ENCODE measurements at places on chromosomes 5 and 9.

- H3K27ac ChIP-seq, result peak overlapping the region; percentile 94
- H3K4me3 ChIP-seq, result peak overlapping the region; percentile 90
- no peak for DNase-seq
- H3K36me3 ChIP-seq, result peaks cover 2% of the 10 kb centered on the region
- H3K4me1 ChIP-seq, result peaks cover 43% of the 10 kb centered on the region
Observed at GRCh38 chr5:180070756-180071530, 616 bp downstream of the RNF130 start.

- H3K4me3 ChIP-seq, result peak overlapping the region; percentile 77
- H3K4me1 ChIP-seq, result peaks cover 21% of the 10 kb centered on the region
- peaks cover 1% of the 10 kb centered on the region for H3K36me3 ChIP-seq
- DNase-seq, result no peak
- H3K27ac ChIP-seq, result peak overlapping the region; percentile 90
- H3K27me3 ChIP-seq, result no peaks in the 10 kb centered on the region
Observed at GRCh38 chr9:96566498-96567202, 53.0 kb downstream of the CDC14B start.

DNA sequence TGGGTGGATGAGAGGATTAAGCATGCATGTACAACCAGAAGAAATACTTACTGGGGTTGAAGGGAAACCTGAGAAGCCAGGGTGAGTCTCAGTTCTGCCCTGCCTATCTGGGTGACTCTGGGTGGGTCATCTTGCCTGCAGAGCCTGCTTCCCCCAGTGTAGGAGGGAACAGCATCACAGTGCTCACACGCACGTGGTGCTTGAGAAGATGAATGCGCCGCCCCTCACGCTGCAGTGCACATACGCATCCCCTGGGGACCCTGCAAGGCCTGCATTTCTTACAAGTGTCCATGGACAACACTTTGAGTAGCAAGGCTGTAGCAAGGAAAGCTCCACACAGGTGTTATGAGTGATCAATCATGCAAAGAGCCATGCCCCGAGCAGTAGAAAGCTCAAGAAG lies 18.7 kb upstream of the GABBR2 start:
- H3K27ac ChIP-seq, result no peak overlapping the region
- H3K27me3 ChIP-seq, result peaks cover 30% of the 10 kb centered on the region
- DNase-seq, result no peak
- H3K36me3 ChIP-seq, result no peaks in the 10 kb centered on the region
- no peak overlapping the region for H3K4me3 ChIP-seq

DNA sequence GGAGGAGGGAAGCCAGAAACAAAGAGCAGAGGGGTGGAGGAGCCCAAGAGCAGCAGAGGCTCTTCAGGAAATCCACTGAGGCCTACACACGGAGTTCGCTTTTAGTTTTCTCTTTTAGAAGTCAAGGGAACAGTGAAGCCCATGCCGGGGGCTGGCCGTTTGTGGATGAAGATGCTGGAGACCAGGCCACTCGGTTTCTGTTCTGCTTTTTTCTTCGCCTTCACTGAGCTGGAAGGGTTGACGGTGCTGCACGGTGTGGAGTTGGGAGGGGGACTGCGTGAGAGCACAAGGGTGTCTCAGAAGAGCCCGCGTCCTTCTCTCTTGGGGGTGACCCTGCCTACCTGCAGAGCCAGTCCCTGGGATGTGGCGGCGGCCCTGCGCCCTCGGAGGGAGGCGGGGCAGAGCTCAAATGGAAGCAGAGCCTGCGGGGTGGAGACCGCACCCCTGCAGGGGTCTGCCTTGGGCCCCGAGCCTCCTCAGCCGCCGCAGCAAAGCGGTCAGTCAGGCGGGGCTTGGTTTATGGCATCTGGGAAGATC lies 68.5 kb upstream of the CACNA1B start:
- no peak overlapping the region for H3K4me3 ChIP-seq
- peak; percentile 74 for DNase-seq
- H3K27me3 ChIP-seq, result no peaks in the 10 kb centered on the region
- no peak overlapping the region for H3K27ac ChIP-seq
- H3K36me3 ChIP-seq, result peaks cover 7% of the 10 kb centered on the region
- H3K4me1 ChIP-seq, result no peaks in the 10 kb centered on the region

- H3K36me3 ChIP-seq, result no peaks in the 10 kb centered on the region
- H3K27me3 ChIP-seq, result no peaks in the 10 kb centered on the region
- H3K4me1 ChIP-seq, result no peaks in the 10 kb centered on the region
- DNase-seq, result no peak
- H3K27ac ChIP-seq, result no peak overlapping the region
- no peak overlapping the region for H3K4me3 ChIP-seq
Observed at GRCh38 chr9:20369391-20369790, 252.9 kb downstream of the MLLT3 start.

GRCh38 chr5:123783421-123783820 lies 271.4 kb downstream of the CSNK1G3 start:
- DNase-seq, result no peak
- no peaks in the 10 kb centered on the region for H3K36me3 ChIP-seq
- no peak overlapping the region for H3K27ac ChIP-seq

- H3K27me3 ChIP-seq, result no peaks in the 10 kb centered on the region
- H3K4me1 ChIP-seq, result peaks cover 7% of the 10 kb centered on the region
- H3K4me3 ChIP-seq, result no peak overlapping the region
- no peak overlapping the region for H3K27ac ChIP-seq
Observed at GRCh38 chr9:115127191-115127817, 9.3 kb upstream of the TNC start.

DNA sequence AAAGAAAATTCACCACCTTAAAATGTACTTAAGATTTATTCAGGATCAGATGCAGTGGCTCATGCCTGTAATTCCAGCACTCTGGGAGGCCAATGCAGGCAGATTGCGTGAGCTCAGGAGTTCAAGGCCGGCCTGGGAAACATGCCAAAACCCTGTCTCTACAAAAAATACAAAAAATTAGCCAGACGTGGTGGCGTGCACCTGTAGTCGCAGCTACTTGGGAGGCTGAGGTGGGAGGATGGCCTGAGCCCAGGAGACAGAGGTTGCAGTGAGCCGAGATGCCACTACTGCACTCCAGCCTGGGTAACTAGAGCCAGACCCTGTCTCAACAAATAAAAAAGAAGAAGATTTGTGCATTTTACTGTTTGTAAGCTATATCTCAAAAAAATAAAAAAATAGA lies 34.7 kb upstream of the GFPT2 start:
- no peaks in the 10 kb centered on the region for H3K36me3 ChIP-seq
- no peak overlapping the region for H3K4me3 ChIP-seq
- no peak overlapping the region for H3K27ac ChIP-seq
- H3K4me1 ChIP-seq, result no peaks in the 10 kb centered on the region
- peak; percentile 32 for DNase-seq

DNA sequence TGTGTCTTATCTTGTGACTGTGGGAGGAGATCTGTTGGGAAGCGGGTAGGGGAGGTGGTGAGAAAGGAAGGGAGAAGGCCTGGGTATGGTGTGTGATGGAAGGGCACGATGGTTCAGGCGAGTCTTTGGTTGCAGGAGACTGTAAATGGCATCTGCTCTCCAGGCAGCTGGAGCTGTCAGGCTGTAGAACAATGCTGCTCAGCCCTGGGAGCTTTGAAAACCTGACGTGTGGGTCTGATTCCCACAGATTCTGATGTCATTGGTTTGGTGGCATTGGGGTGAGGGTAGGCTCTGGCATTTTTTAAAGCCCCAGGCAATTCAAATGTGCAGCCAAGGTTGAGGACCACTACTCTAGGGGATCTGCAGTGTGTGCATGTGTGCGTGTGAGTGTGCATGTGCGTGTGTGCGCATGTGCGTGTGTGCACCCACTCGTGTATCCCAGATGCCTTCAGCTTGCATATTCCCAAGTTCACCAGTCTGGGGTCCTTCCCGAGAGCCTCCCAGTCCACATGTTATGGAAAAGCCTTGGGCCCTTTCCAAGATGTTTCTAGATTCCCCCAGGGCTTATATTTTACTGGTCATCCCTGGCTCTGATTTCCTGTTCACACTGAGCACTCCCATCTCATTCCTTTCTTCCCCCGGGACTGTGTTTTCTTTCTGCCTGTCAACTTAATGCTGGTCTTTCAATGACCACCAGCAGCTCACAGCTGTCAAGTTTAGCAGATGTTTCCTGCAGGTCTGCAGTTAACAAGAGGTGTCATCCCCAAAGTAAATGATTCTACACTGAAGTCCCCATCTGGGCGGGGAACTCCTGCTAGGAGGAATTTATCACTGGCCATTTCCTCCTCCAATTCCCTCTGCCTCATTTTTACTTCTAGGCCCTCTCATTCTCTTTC lies 34.0 kb downstream of the BOD1 start:
- H3K4me3 ChIP-seq, result no peak overlapping the region
- H3K36me3 ChIP-seq, result peaks cover 12% of the 10 kb centered on the region
- H3K27me3 ChIP-seq, result no peaks in the 10 kb centered on the region
- peak overlapping the region; percentile 91 for H3K27ac ChIP-seq
- DNase-seq, result no peak

- no peak for DNase-seq
- H3K36me3 ChIP-seq, result peaks cover 4% of the 10 kb centered on the region
- H3K4me1 ChIP-seq, result peaks cover 31% of the 10 kb centered on the region
- H3K4me3 ChIP-seq, result no peak overlapping the region
Observed at GRCh38 chr9:80004714-80005113, 432.9 kb downstream of the TLE4 start.

GRCh38 chr9:3931996-3932906 lies 367.6 kb downstream of the GLIS3 start:
- no peak overlapping the region for H3K4me3 ChIP-seq
- DNase-seq, result no peak
- H3K4me1 ChIP-seq, result peaks cover 10% of the 10 kb centered on the region
- H3K36me3 ChIP-seq, result peaks cover 2% of the 10 kb centered on the region
- H3K27ac ChIP-seq, result no peak overlapping the region

DNA sequence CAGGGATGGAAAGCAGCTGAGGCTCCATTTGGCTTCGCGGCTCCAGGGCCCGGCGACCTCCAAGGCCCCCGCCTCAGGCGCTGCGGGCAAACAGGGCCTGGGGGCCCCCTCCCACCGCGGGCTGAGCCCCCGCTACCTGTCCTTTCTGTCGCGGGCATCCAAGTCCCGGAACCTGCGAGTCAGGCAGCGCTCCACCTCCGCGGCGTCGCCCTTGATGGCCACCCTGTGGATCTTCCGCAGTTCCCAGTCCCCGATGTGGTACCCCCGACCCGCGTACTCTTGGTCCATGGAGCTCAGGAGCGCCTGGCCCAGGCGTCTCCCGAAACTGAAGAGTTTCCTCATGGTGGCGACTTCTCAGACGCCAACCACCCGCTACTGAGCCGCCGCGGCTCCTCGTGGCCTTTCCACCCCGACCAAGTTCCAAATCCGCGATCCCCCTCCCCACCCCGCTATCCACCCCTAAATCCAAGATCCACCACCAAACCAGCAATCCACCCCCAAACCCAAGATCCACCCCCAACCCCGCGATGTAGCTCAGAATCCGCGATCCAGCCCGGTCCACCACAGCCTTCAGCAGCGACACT lies 86.5 kb upstream of the CCDC180 start:
- H3K36me3 ChIP-seq, result peaks cover 3% of the 10 kb centered on the region
- peak overlapping the region; percentile 77 for H3K4me3 ChIP-seq
- no peak overlapping the region for H3K27ac ChIP-seq
- no peak for DNase-seq
- peaks cover 62% of the 10 kb centered on the region for H3K27me3 ChIP-seq

DNA sequence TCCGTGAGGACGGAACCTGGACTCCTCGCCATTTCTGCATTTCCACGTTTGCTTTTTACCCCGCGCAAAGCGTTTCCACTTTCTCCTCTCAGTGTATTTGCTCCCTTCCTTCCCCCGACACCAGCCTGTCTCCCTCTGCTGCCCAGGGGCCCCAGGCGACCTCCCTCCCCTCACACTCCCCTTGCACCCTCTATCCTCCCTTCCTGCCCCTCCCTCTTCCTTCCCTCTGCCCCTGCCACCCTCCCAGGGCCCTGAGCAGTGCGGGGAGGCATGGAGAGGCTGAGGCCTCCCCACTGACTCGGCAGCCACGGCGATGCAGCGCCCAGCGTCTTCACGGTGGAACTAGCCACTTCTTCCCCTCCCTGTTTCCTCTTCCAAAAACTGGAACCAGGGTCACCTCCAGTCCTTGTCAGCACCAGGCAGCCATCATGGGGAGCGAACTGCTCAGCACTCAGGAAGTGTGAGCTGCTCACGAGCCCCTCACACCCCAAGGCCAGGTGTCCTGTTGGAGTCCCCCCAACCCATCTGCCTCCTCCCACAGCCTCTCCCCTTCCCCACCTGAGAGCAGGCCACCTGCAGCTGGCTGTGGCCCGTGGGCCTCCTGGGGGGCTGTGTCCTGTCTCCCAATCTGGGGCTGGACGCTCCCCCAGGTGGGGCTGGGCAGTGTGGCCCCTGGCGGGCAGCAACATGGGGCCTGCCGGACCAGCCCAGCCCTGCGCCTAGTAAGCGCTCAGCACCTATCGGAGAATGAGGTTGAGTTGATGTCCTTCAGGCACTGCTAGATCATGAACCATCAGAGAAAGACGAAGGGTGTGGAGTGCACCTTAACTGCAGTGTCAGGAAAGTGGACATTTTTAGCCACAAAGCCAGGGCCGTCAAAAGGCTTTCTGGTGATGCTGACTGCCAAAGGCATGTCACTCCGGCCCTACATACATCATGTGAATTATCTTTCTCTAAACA lies 17.5 kb downstream of the UBE2QL1 start:
- H3K4me3 ChIP-seq, result no peak overlapping the region
- no peak for DNase-seq
- H3K27ac ChIP-seq, result no peak overlapping the region
- peaks cover 29% of the 10 kb centered on the region for H3K27me3 ChIP-seq
- H3K36me3 ChIP-seq, result no peaks in the 10 kb centered on the region
- no peaks in the 10 kb centered on the region for H3K4me1 ChIP-seq

DNA sequence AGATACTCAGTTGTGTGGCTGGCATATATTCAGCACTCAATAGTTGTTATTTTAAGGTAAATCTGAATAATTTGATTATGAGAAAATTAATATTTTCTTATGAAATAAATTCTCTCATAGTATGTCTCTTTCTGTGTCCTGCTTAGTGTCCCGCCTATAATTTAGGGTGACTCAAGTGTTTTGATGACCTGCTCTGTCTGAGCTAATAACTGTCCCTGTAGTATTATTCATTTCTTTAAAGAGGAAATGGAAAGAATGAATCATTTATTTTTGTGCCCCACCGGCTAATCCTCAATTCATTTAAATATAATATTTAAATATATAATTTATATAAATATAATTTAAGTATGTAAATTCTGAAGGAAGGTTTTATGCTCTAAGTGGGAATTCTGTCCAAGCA lies 4.1 kb downstream of the SLC1A1 start:
- no peak overlapping the region for H3K4me3 ChIP-seq
- H3K36me3 ChIP-seq, result peaks cover 2% of the 10 kb centered on the region
- H3K4me1 ChIP-seq, result peaks cover 21% of the 10 kb centered on the region
- no peaks in the 10 kb centered on the region for H3K27me3 ChIP-seq

GRCh38 chr9:85741095-85741874 lies 469 bp downstream of the AGTPBP1 start:
- no peaks in the 10 kb centered on the region for H3K36me3 ChIP-seq
- H3K27me3 ChIP-seq, result peaks cover 2% of the 10 kb centered on the region
- H3K27ac ChIP-seq, result peak overlapping the region; percentile 89
- peak overlapping the region; percentile 88 for H3K4me3 ChIP-seq
- H3K4me1 ChIP-seq, result peaks cover 19% of the 10 kb centered on the region

GRCh38 chr5:2759696-2760461 lies 8.4 kb upstream of the IRX2 start:
- H3K4me1 ChIP-seq, result peaks cover 44% of the 10 kb centered on the region
- H3K4me3 ChIP-seq, result no peak overlapping the region

- H3K27ac ChIP-seq, result no peak overlapping the region
- no peak overlapping the region for H3K4me3 ChIP-seq
- no peaks in the 10 kb centered on the region for H3K27me3 ChIP-seq
- peaks cover 23% of the 10 kb centered on the region for H3K4me1 ChIP-seq
- no peak for DNase-seq
Observed at GRCh38 chr5:143201589-143201988, 201.9 kb downstream of the NR3C1 start.

- no peaks in the 10 kb centered on the region for H3K4me1 ChIP-seq
- DNase-seq, result no peak
- no peak overlapping the region for H3K27ac ChIP-seq
- H3K36me3 ChIP-seq, result peaks cover 2% of the 10 kb centered on the region
- peaks cover 40% of the 10 kb centered on the region for H3K27me3 ChIP-seq
Observed at GRCh38 chr9:126558051-126558665, 55.6 kb upstream of the LMX1B start.

Measured in chondrocyte (in vitro differentiated cells).